ENCODE measurements at places on chromosomes 4 and X. TPM values are rescaled to one million over a fixed set of nuclear protein-coding genes. Genes with fewer than 3 reads are reported as not detected.

DRD5 gene
- not detected for total RNA-seq

SMIM31 gene
- total RNA-seq: not detected

REPS2 gene
- not detected for total RNA-seq

VCX gene
- not detected for total RNA-seq

RAB33A gene
- 31.6 TPM for total RNA-seq

DNA sequence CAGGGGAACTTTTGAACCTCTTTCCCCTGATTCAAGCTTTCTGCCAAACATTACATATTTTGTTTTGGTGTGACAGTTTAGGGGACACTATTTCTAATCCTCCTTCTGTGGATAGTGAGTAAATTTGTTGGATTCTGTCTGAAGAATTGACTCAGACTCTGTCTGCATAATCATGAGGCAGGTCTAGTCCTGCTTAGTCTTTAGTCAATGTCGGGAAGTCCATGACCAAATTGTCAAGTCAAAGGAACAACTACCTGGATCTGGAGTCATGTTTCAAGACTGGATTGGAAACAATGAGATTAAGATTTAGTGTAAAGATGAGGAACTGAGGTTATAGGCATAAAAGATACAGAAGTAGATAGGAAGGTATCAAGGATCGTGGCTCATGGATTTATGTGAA is 100.9 kb downstream of the MAGEB17 start:
- no peak for DNase-seq

DNA sequence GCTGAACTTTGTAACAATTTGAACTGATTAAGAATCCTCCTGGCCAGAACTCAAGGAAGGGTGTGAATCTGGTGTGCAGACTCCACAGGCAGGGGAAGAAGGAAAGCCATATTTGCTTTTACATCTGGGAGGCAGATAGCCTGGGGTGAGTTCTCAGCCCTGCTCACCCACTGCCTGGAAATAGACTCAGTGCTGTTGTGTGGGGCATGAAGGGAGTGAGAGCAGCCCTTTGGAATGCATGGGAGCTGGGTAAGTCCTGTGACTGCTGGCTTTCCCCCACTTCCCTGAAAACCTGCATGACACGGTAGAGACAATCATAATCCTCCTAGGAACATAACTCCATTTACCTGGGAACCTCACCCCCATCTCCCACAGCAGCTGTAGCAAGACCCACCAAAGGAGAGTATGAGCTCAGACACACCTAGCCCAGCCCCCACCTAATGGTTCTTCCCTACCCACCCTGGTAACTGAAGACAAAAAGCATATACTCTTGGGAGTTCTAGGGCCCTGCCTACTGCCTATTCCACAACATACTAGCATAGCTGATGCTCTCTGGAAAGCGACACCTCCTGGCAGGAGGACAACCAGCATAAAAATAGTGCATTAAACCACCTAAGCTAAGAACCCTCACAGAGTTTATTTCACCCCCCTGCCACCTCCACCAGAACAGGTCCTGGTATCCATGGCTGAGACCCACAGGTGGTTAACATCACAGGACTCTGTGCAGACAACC is 59.3 kb upstream of the UBQLN2 start:
- DNase-seq: no peak

GRCh38 chr4:7007944-7008343 is 35.2 kb upstream of the TADA2B start:
- no peak for DNase-seq

GRCh38 chr4:136414981-136415380 is 1117.3 kb downstream of the PCDH18 start:
- no peak for DNase-seq

- DNase-seq: no peak
Observed at GRCh38 chr4:83910693-83911092, 374.8 kb downstream of the GPAT3 start.

DNA sequence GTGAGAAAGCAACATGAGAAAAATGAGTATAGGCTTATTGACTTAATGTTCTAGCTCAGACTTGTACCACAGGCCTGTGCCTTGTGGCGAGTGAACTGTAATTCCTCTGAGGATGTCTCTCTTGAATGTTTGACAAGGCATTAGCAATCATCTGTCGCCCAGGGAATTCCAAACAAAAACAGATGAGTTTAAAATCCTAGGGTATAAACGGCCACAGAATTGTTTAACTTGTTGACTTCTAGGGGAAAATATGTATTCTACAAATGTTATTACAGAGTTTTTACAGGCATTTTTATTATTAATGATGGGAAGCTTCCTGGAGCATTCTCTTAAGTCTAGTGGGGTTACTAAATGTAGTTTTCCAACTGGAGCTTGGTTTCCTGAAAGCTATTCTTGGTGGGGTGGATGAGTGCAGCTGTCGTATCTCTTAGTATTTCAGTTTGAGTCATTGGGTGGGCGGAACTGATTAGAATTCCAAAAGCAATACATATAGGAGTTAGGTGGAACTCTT is 40.6 kb downstream of the ARHGAP10 start:
- no peak for DNase-seq

- DNase-seq: no peak
Observed at GRCh38 chr4:113837397-113837796, 75.9 kb upstream of the CAMK2D start.

- peak; percentile 31 for DNase-seq
Observed at GRCh38 chr4:139619644-139620043, 46.0 kb upstream of the MGST2 start.

DNA sequence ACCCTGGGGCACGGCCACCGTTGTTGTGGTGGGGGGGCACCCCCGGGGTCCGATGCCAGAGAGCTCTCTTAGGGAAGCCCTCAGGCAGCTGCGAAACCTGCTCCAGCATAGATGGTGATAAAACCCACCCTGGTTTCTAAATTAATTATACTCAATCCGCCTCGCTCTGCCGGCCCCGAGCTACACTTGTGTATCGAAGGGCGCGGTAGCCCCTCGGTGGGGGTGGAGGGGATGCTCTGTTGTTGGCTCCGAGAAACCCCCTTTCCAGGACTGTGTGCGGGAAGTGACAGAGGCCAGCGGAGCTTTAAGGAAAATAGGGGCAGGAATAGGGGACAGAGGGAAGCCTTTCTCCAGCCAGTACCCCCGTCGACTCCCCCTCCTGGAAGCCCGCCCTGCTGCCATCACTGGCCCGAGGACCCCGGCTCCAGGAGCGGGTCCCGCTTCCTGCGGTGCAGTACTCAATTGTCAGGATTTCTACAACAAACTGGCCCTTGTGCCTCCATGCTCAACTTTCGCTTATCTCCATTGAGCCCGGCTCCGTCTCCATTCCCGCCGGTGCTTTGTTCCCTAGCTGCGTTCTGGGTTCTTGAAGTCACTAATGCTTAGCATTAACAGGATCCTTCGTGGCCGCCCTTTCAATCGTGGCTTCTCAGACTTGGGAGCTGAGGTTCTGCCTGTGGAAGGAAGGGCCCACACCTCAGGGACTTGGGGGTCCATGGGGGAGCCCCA is 408.2 kb downstream of the BCOR start:
- no peak for DNase-seq

- no peak for DNase-seq
Observed at GRCh38 chr4:175253184-175253902, 335.2 kb downstream of the ADAM29 start.

GRCh38 chrX:119479845-119480244 is 11.6 kb downstream of the SLC25A5 start:
- no peak for DNase-seq

Measured in activated CD8-positive, alpha-beta T cell treated with anti-CD3 and anti-CD28 coated beads, Interleukin-2, amount 10 ng/mL, durations not matched to agents 7 days and 5 days (primary cell).